Sigmoid colon (tissue), 7 donors: ENCODE measurements at places on chromosomes 7 and 10. TPM values are rescaled to one million over a fixed set of nuclear protein-coding genes. Genes with fewer than 3 reads are reported as not detected.

The CCDC3 gene
- total RNA-seq, result 6.9 TPM

- DNase-seq, result no peak
These were observed 72.6 kb upstream of the NFKB2 start for GRCh38 chr10:102322914-102323313.

DNA sequence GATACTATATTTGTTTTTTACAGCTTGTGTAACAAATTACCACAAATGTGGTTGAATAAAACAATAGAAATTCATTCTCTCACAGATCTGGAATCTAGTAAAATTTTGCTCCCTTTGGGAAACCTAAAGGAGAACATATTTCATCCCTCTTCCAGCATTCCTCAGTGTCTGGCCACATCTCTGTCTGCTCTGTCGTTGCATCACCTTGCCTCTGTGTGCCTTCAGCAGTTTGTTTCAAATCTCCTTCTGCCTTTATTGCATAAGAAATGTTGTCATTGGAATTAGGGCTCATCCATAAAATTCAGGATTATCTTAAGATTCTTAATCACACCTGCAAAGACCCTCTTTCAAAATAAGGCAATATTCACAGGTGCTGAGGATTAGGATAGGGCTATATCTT is 14.5 kb downstream of the OR2A14 start:
- no peak for DNase-seq

- DNase-seq, result no peak
These were observed 274.7 kb downstream of the NRG3 start for GRCh38 chr10:82149674-82150073.

DNA sequence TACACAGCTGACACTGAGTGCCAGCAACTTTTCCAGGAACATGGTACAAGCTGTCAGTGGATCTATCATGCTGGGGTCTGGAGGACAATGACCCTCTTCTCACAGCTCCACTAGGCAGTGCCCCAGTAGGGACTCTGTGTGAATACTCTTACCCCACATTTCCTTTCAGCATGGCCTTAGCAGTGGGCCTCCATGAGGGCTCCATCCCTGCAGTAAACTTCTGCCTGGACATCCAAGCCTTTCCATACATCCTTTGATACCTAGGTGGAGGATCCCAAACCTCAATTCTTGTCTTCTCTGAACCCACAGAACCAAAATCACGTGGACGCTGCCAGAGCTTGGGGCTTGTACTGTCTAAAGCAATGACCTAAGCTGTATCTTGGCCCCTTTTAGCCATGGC is 116.8 kb downstream of the IQUB start:
- no peak for DNase-seq

- DNase-seq, result no peak
These were observed 327.9 kb downstream of the ACTR3B start for GRCh38 chr7:153087498-153087897.

- no peak for DNase-seq
These were observed 72.9 kb downstream of the AOAH start for GRCh38 chr7:36651404-36651803.
